ENCODE measurements at places on chromosomes 4 and X. TPM values are rescaled to one million over a fixed set of nuclear protein-coding genes. Genes with fewer than 3 reads are reported as not detected.
A peak's percentile ranks its signal among the peaks of the same experiment; 100 is the strongest.

GRCh38 chr4:143586080-143586479, 72.6 kb downstream of the SMARCA5 start:
- DNase-seq: no peak

Gene CT45A5
- total RNA-seq: 4.1 TPM

Gene TEX13B
- not detected for total RNA-seq

DNA sequence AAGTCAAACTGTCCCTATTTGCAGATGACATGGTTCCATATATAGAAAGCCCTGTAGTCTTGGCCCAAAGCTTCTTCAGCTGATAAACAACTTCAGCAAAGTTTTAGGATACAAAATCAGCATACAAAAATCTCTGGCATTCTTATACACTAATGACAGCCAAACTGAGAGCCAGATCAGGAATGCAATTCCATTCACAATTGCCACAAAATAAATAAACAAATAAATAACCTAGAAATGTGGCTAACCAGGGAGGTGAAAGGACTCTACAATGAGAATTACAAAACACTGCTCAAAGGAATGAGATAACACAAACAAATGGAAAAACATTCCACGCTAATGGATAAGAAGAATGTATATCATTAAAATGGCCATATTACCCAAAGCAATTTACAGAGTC, 52.9 kb upstream of the CXCL8 start:
- DNase-seq: no peak

- peak; percentile 93 for DNase-seq
Observed at GRCh38 chr4:165440415-165441158, 61.8 kb downstream of the CPE start.

- DNase-seq: no peak
Observed at GRCh38 chrX:2263203-2263602, 237.6 kb downstream of the DHRSX start.

DNA sequence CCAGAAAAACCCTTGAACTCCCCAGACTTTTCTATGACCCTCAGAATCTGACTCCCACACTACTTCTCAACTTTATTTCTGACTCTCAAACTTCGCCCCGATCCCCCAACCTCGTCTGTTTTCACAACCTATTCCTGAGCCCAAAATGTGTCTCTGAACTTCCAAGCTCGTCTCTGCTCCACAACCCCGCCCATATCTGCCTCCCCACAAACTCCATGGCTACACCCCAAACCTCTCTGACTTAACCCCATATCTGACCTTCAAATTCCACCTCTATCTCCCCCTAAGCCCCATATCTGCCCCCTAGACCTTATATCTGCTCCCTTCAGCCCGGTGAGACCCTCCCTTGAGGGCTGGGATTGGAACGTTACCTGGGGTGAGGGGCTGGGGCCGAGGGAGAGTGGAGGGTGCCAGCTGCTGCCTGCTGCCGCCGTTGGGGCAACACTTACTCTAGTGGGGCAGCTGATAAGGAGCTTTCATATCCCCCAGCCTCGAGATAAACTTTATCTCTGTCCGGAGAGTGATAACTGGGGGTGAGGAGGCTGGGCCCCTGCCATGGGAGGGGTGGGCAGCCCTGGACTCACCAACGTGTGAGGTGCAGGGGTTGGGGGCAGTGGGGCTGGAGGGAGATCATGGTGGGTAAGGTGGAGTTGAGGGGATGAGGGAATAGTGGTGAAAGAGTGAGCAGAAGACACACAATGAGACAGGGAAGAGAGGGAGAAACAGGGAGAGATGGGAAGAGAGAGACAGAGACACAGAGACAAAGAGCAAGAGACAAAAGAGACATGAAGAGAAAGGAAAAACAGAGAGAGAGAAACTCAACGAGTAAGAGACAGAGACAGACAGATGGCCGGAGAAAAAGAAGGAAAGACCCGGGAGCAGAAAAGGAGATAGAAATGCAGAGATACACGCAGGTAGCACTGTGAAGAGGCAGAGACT, 1.4 kb downstream of the GATA1 start:
- DNase-seq: no peak

- peak; percentile 94 for DNase-seq
Observed at GRCh38 chr4:25457053-25457715, 80.1 kb downstream of the ANAPC4 start.

DNA sequence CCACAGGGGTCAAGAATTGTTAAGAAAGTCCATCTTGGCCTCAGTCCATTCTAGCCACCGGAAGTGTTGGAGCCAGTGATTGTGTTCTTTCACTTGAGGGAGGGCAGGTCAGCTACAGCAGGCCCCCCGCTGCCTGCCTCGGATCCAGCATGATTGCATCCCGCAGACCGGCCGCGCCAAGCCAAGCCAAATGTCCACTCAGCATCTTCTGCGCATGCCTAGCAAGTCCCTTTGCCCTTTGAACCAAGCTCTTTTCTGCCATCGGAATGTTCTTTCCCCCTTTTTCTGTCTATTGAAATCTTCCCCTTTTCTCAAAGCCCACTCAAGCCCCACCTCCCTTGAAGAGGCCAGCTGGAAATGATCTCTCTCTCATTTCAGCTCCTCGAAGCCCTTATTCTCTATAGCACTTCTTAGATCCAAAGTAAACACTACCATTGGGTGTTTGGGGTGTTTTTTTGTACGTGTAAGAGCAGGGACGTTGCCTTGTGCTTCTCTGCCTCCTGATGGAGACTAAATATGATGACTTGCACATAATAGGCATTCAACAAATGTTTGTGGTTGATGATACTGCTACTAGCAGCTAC, 147.8 kb upstream of the BCOR start:
- DNase-seq: no peak

DNA sequence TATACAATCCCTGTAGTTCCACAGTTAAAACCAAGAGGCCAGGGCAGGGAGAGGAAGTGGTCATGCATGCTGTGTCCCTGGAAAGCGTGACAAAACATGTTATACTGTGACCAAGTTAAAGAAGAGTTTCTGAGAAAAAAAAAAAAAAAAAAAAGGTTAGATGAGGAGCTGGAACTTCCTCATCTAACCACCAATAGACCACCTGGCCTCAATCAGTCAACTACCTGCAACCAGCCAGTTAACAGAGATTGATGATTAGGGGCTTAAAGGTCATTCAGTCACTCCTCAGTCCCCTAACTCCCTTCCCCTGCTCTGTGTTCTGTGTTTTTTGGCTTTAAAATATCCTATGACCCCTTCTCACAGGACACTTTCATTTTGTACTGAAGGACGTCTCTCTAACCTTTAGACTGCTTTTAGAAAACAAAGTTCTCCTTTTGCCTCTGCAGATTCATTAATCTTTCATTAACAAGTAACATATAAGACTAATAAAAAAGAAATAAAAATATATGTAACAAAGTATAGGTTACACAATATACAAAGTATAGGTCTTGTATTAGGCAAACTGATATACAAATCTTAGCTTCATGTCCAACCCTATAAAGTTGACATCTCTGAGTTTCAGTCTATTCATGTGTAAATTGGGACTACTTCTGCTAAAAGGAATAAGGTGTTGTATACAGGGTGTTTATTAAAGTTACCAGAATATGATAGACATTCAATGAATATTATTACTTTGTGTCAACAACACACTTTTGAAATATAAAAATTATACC, 179.1 kb upstream of the NDST4 start:
- DNase-seq: no peak

- DNase-seq: peak; percentile 83
Observed at GRCh38 chr4:48180234-48180633, 46.2 kb upstream of the TXK start.

GRCh38 chr4:186475202-186475601, 80.2 kb downstream of the MTNR1A start:
- no peak for DNase-seq

- no peak for DNase-seq
Observed at GRCh38 chrX:56233100-56233499, 944 bp downstream of the KLF8 start.

Gene SLC2A9
- total RNA-seq: 0.37 TPM

Gene XAGE1A
- 2.2 TPM for total RNA-seq

GRCh38 chrX:22373094-22373493, 100.4 kb downstream of the CBLL2 start:
- no peak for DNase-seq

Gene SCLT1
- 13.3 TPM for total RNA-seq

GRCh38 chrX:20742106-20742505, 475.4 kb upstream of the RPS6KA3 start:
- no peak for DNase-seq
